ENCODE measurements at places on chromosomes 11 and 22.

DNA sequence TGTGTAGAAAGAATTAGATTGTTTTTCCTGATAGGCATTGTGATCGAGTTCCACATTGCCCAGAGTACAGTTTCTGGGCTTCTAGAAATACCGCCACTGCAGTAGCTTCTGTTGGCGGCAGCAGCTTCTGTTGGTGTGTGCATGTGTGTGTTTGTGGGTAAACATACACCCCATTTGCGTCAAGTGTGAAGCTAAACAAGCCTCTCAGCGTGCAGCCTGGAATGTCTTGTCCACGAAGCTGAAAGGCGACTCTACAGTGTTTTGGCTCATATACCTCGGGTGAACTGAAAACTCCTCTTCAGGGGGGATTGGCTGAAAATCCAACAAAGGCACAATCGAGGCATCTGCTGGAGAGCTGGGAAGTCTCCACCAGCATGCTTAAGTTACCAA lies 112.0 kb upstream of the E2F8 start:
- no peak for DNase-seq

GRCh38 chr22:36374603-36375024 lies 13.2 kb downstream of the MYH9 start:
- no peak for DNase-seq

DNA sequence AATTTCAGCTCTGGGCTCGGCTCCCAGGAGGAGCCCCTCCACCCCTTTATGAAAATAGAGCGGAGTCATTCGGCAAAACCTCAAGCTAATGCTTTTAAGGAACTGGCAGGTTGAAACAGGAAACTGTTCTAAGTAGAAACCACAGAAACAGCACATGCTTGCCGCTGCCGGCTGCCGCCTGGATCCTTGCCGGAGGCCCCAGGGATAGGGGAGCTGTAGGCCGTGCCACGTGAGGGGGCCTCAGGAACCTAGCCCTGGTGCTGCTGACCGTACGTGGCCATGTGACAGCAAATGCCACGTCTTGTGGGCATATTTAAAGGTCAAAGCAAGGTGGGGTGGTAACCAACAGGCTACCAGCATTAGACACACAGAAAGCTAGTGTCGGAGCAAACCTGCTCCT lies 77.9 kb upstream of the TIMP3 start:
- peak; percentile 93 for DNase-seq

- no peak for DNase-seq
Observed at GRCh38 chr22:18114495-18114894, 3.9 kb downstream of the TUBA8 start.

DNA sequence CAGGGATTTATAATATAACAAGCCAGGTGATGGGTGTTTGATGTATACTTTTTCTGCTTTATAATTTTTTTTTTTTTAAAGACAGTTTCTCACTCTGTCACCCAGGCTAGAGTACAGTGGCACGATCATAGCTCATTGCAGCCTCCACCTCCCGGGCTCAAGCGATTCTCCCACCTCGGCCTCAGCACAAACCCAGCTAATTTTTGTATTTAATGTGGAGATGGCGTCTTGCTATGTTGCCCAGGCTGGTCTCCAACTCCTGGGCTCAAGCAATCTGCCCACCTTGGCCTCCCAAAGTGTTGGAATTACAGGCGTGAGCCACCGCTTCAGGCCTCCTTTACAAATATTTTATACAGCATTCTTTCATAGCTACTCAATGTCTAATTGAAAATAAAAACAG lies 48.6 kb downstream of the MORC2 start:
- DNase-seq: no peak

DNA sequence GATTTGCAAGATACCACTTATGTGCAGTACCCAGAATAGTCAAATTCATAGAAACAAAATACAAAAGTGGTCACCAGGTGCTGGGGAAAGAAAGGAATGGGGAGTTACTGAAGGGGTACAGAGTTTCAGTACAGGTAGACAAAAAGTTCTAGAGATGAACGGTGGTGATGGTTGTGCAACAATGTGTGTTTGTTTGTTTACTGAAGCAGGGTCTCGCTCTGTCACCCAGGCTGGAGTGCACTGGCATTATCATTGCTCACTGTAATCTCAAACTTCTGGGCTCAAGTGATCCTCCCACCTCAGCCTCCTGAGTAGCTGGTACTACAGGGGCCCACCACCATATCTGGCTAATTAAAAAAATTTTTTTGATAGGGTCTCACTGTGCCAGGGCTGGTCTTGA lies 12.1 kb downstream of the UBE2L6 start:
- no peak for DNase-seq

DNA sequence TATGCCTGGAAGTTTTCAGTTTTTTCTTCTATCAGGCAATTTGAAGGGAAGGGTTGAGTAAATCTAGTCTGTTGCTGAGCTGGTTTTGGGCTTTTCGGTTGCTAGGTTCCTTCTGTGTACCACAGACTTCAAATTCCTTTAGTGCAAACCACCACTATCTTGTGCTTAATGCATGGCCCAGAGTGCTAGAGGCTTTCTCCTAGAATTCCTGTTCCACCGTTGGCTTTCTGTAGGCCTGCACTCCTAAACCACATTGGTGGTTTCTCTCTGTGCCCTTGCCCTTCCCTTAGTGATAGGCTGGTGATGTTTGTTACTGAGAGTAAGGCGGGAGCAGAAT lies 47.1 kb upstream of the CTSC start:
- DNase-seq: no peak

GRCh38 chr11:75773595-75774353 lies 5.2 kb downstream of the DGAT2 start:
- no peak for DNase-seq

DNA sequence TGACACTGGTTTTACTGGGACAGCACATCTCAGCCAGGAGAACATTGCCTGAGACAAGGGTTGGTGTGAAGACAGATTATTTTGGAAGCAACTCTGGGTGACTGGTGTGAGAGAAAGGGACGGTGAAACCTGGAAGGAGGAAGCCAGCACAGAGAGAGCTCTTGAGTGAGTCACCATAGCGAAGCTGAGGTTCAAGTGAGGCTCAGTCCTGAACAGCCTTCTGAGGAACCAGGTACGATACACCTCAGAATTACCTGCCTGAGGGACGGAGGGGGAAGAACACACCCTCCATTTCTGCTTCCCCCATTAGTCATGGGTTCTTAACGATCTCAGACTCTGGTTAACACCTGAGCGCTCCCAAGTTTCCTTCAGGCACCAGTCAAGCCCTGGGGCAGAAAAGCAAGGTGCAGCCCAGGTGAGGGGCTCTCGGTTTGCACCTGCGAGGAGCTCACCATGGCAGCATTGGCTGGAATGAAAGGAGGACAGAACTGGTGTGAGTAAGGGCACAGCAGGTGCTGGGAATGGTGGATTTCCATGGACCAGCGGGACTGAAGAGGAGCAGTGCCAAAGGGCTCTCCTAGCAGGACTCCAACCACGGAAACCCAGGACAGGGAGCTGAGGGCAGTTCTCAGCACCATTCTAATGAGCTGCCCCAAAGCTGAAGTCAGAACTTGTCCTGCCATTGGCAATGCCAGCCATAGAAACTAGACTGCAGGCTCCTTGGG lies 459.3 kb downstream of the OPCML start:
- no peak for DNase-seq

GRCh38 chr22:35630387-35630793 lies 13.3 kb upstream of the MB start:
- peak; percentile 90 for DNase-seq

- DNase-seq: no peak
Observed at GRCh38 chr22:41485033-41485432, 16.1 kb downstream of the ACO2 start.

DNA sequence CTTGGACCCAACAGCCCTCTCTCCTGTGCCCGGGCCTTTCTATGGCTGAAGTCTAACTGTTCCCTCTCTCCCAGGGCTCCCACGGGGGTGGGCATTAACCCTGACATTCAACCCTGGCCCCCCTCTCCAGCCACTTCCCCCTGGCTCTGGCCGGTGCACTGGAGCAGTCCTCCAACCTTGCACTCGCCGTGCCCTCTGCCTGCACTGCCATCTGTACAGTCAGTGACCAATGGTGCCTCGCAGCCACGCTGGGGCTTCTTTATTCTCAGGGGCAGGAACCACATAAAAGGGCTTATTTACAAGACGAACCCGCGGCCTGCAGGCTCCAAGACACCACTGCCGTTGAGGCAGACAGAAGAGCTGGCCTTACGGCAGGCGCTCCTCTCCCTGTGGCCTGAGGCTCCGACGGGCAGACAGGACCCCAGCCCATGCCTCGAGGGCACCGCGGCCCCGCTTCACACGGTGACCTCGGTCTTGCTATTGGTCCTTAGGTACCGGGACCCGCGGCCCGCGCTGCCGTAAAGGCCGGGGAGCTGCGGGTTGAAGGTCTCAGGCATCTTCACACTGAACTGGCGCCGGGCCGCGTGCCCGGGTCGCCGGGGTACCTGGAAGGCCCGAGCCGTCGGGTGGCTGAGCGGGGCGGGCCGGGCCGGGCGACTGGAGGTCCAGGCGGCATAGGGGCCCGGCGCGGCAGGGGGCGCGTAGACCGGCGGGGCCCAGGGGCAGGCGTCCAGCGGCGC lies 5.4 kb downstream of the SHISA8 start:
- no peak for DNase-seq

GRCh38 chr11:61855939-61856680 lies 28.0 kb downstream of the FADS2 start:
- DNase-seq: no peak

DNA sequence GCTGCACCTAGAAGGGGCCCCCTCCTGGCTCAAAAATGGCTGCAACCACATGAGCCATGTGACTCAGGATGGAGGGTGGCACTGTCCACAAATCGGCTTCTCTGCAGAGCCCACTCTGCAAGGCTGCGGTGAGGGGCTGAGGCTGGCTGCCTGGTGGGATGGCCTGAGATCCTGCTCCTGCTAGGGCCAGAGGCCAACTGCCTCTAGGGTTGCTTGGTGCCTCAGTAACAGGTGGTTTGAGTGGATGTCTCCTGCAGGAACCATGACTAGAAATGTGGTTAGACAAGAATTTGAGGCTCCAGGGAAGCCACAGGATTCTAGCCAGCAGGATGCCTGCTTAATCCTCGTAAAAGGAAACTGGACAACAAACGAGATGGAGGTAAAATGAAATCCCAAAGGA lies 17.1 kb downstream of the PATZ1 start:
- no peak for DNase-seq

GRCh38 chr11:106644824-106645223 lies 373.5 kb downstream of the GUCY1A2 start:
- DNase-seq: peak; percentile 8

GRCh38 chr11:103484545-103484944 lies 375.3 kb downstream of the DYNC2H1 start:
- no peak for DNase-seq

DNA sequence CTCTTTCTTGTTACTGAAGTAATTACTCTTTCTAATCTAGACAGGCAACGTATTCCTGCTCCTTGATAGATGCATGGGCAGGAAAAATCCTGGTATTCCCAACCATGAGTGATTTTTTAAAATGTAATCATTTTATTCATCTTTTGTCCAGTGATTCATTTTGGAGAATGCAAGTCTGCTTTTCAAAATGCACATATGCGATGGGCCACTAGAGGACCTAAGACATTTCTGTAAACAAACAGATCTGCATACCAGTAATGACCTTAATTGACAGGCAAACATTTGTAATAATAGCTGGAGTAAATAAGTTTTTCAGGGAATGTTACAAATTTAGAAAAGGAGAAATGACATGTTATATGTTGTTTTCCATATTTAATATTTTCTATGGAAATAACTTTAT lies 1167.6 kb downstream of the JRKL start:
- DNase-seq: no peak

GRCh38 chr11:34278693-34279297 lies 79.0 kb downstream of the ABTB2 start:
- no peak for DNase-seq

- no peak for DNase-seq
Observed at GRCh38 chr11:100061006-100061405, 626.1 kb upstream of the ARHGAP42 start.

DNA sequence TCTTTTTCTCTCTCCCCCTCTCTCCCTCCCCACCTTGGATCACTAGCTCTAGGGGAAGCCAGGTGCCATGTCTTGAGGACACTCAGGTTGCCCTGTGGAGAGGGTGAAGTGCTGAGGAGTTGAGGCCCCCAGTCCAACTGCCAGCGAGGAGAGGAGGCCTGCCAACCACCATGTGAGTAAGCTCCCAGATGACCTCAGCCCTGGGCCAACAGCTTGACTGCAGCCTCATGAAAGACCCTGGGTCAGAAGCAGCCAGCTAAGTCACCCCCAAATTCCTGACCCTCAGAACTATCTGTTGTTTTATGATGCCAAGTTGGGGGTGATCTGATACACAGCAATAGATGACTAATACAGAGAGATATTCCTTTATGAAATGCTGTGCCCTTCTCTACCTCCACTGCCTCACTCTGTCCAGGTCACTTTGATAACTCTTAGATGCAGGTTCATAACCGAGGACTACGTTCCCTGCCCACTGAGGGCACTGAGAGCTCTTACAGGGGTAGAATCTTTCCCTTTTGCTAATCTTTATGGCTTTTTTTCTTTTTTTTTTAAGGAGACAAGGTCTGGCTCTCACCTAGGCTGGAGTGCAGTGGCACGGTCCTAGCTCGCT lies 8.0 kb downstream of the ARFGAP3 start:
- DNase-seq: no peak

GRCh38 chr11:45005106-45005505 lies 54.4 kb upstream of the TP53I11 start:
- DNase-seq: no peak

- DNase-seq: no peak
Observed at GRCh38 chr22:41106122-41106968, 14.0 kb downstream of the EP300 start.

- no peak for DNase-seq
Observed at GRCh38 chr22:46001046-46001425, 24.1 kb upstream of the WNT7B start.

DNA sequence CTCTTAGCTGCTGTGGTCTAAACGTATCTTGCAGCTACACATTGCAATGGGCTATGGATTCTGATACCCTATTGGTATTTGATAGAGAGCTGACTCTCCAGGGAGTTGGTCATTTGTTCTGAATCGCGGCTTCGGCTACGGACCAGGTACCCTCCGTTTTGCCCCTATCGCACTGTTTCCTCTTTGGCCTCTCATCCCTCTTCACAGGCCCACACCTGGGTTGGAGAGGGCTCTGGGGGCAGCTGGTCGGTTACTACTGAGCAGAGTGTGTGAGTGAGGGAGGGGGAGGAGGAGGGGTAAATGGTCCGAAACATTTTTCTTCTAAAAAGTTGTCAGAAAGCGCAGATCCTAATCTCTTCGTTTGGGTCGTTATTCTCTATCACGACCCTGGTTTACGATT lies 48.8 kb upstream of the HSD17B12 start:
- DNase-seq: no peak

- peak; percentile 71 for DNase-seq
Observed at GRCh38 chr11:9003573-9004182, at the start of gene NRIP3. TSS of gene NRIP3 (minus strand) at chr11:9004001. CDS start at chr11:9003935, 66 bp downstream.

GRCh38 chr22:47549741-47550340 lies 787.4 kb downstream of the TBC1D22A start:
- DNase-seq: no peak

DNA sequence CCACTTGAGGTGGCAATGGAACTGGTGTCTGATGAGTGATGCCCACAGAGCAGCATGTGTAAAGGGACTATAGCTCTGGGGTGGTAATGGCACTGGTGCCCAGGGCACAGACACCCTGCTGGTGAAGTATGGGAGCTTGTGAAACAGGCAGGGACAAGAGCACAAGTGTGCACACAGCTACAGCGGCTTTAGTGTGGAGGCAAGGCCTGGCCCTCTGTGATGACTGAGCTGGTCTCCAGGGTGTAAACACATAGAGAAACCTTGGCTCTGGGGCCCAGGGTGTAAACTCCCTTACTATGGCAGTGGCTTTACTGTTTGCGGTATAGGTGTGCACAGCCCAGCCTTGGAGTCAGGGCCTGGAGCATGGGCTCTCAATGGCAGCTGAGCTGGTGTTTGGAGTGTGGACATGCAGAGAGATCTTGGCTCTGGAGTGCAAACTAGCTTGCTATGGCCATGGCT lies 46.3 kb downstream of the BIRC2 start:
- DNase-seq: no peak

GRCh38 chr22:38834215-38834953 lies 9.4 kb downstream of the NPTXR start:
- no peak for DNase-seq

All from fibroblast of skin of back (primary cell).